ENCODE measurements at places on chromosomes 5 and 9. TPM values are rescaled to one million over a fixed set of nuclear protein-coding genes. Genes with fewer than 3 reads are reported as not detected.

DNA sequence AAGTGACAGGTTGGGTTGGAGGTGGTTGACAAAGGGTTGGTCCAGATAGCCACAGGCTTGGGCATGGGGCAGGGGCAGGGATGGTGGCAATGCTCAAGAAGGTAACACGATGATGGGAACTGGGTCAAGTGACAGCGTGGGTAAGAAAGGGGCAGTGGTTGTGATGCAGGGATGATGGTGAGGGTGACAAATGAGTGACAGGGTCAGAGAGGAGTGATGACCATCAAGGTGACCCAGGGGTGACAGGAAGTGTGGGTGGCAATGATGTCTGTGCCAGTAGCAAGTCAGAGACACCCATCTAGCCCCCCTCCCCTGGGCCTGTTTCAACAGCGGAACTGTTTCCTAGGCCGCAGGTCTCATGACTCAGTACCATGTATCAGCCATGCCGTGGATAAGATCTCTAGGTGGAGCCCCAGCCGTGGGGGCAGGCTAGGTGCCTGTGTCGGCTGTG is 20.5 kb downstream of the AQP3 start:
- H3K27me3 ChIP-seq = no peaks in the 10 kb centered on the region
- no peak overlapping the region for H3K27ac ChIP-seq
- DNase-seq = no peak
- H3K4me1 ChIP-seq = peaks cover 2% of the 10 kb centered on the region
- H3K4me3 ChIP-seq = no peak overlapping the region

DNA sequence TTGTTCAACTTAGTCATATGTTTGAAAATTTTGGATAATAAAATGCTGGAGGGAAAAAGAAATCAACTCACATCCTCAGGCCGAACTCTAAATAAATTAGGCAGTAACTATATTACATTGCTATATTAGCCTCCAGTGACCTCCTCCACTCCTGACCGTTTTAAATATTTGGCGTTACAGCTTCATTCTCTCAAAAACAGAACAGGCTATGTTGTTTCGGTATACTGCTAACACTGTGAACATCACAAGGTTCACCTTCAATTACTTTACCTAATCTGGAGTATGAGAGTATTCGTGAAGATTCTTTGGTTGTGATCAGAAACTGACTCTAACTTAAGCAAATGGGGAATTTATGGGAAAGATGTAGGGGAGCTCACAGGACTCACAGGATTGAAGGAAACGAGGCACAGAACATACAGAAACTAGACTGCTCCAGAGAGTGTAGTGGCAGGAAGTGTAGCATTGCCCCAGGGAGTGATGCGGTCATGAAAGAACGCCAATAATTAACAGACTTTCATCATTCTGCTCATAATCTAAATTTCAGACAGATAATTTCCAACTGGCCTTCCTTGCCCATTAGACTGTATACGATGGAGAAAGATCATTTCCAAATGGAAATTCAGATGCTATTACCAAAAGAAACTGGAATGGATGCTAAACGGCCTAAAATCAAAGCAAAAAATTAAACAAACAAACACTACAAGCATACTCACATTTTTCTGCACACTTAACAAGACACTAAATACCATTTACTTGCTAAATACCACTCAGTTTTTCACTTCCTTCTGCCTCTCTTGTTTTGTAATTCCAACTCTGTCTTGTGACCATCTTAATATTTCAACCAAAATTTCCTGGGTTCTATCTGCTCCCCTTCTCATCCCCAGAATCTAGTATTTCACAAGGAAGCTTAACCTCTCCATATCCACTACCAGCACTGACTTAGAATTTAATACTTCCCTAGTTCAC is 110.1 kb upstream of the LPAR1 start:
- no peak for DNase-seq
- no peak overlapping the region for H3K27ac ChIP-seq
- H3K27me3 ChIP-seq = no peaks in the 10 kb centered on the region
- no peaks in the 10 kb centered on the region for H3K4me1 ChIP-seq
- no peaks in the 10 kb centered on the region for H3K36me3 ChIP-seq

- no peaks in the 10 kb centered on the region for H3K36me3 ChIP-seq
- H3K27me3 ChIP-seq = no peaks in the 10 kb centered on the region
- DNase-seq = no peak
- peaks cover 20% of the 10 kb centered on the region for H3K4me1 ChIP-seq
- no peak overlapping the region for H3K4me3 ChIP-seq
Measured at GRCh38 chr9:129204840-129205239, 26.8 kb upstream of the IER5L start.

GRCh38 chr9:12954441-12954840 is 179.6 kb downstream of the LURAP1L start:
- no peaks in the 10 kb centered on the region for H3K36me3 ChIP-seq
- no peaks in the 10 kb centered on the region for H3K27me3 ChIP-seq
- DNase-seq = no peak
- H3K4me3 ChIP-seq = no peak overlapping the region
- no peaks in the 10 kb centered on the region for H3K4me1 ChIP-seq

- H3K4me3 ChIP-seq = no peak overlapping the region
- no peak for DNase-seq
- H3K36me3 ChIP-seq = peaks cover 2% of the 10 kb centered on the region
- H3K27me3 ChIP-seq = no peaks in the 10 kb centered on the region
Measured at GRCh38 chr5:12661617-12662370, 757.5 kb upstream of the CTNND2 start.

DNA sequence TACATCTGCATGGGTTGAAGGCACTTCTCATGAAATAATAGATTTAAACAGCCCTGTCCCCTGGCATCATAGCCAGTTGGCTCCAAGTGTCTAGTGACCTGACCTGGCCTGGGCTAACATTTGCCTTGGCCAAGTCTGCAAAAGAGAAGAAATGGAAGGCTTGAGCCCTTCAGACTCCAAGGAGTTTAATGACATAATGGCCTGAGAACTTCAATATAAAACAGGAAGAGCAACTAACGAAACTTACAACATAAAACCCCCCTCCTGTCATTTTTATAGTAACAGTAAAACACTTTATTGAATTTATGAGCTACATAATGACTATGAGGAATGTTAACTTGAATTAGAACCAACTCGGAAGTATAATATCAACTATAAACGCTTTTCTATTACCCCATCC is 218.8 kb upstream of the TBCA start:
- no peaks in the 10 kb centered on the region for H3K36me3 ChIP-seq
- H3K27me3 ChIP-seq = no peaks in the 10 kb centered on the region
- H3K4me3 ChIP-seq = no peak overlapping the region
- no peaks in the 10 kb centered on the region for H3K4me1 ChIP-seq

GRCh38 chr5:155908543-155908942 is 418.4 kb upstream of the SGCD start:
- H3K4me1 ChIP-seq = no peaks in the 10 kb centered on the region
- H3K27me3 ChIP-seq = peaks cover 2% of the 10 kb centered on the region
- no peak overlapping the region for H3K27ac ChIP-seq
- H3K36me3 ChIP-seq = no peaks in the 10 kb centered on the region
- no peak overlapping the region for H3K4me3 ChIP-seq
- DNase-seq = no peak

DNA sequence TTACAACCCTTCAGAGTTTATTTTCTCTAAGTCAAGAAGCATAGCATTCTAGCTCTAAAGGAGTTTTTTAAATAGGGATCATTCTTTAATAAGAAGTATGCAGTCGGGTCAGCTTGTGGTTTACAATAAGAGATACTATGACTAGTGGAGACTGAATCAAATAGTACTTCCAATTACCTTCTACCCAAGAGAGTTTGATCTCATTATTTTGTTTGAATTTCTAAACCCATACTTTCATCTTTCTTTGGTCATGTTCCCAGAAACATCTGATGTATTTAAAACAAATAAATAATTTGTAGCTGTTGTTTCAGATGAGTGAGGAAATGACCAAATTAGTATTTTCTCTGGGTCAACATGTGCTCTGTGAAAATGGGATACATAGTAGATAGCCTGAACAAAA is 160.2 kb upstream of the CDH6 start:
- no peak overlapping the region for H3K4me3 ChIP-seq
- no peaks in the 10 kb centered on the region for H3K36me3 ChIP-seq
- no peaks in the 10 kb centered on the region for H3K27me3 ChIP-seq
- H3K4me1 ChIP-seq = no peaks in the 10 kb centered on the region

The BHMT2 gene
- total RNA-seq = not detected

The SLC25A48 gene
- total RNA-seq = not detected

The FNBP1 gene
- 167 TPM for total RNA-seq

All from activated CD8-positive, alpha-beta memory T cell treated with anti-CD3 and anti-CD28 coated beads, Interleukin-2, amount 10 ng/mL, durations not matched to agents 7 days and 5 days (primary cell).